ENCODE measurements at places on chromosomes 11 and 22.

DNA sequence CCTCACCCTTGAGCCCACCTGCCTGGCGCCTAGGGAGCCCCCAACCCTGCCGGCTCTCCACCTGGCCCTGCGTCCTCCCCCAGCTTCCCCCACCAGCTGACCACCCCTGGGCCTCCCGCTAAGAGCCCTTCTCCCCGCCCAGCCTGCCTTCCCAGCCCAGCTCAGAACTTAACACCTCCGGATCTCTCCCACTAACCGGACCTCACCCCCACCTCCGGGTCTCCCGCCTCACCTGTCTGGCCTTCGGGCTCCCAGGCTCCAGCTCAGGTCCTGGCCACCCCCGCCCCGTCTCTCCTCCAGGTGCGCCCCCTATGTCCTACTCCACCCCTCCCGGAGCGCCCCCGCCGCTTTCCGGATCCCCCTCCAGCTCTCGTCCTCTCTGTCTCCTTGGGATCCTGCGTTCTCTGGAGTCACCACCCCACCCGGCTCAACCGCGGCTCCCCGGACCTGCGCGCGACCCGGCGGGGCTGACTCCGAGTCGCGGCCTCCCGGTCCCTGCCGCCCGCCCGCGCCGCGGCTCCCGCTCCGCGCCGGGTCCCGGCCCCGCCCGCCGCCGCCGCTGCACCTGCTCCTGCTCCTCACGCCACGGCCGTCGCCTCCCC is at the start of gene KCNJ11:
Gene KCNJ11 (minus strand): TSS at position 51 of the 602 bp plus-strand sequence. CDS start 568 bp downstream, outside the sequence.
- DNase-seq, result no peak

GRCh38 chr11:83895516-83895915 is 609.3 kb upstream of the CCDC90B start:
- DNase-seq, result no peak

DNA sequence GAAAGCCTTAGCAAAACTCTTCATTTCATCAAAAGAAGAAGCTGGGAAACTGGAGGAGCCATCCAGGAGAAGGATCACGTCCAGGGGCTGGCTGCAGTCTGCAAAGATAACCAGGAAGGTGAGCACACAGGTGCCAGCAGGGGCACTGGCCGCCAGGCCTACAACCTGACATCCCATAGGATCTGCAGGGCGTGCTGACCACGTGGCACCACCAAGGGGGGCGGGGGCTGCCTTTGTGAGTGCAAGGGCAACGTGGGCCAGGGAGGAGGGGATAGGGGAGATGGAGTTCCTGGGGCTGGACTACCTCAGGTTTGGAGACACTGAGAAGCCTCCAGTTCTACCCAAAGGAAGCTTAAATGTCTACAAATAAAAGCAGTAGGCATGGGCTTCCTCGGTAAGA is 102.7 kb upstream of the CCT8L2 start:
- DNase-seq, result no peak

DNA sequence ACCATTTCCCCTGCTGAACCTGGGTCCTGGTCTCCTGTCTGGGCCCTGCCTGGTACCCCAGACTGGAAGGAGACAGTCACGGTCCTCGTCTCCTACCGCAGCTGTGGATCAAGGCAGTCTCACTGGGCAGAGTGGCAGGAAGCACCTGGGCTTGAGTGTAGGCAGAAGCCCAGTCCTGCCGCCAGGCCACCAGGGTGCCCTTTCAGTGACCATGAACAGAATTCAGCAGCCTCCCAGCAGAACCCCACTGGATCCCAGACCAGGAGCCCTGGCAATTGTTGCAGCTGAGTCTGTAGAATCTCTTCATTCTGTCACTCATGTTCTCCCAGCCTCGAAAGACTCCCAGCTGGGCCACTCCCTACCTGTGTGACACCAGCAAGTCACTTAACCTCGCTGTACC is 25.5 kb upstream of the CREB3L1 start:
- DNase-seq, result no peak

DNA sequence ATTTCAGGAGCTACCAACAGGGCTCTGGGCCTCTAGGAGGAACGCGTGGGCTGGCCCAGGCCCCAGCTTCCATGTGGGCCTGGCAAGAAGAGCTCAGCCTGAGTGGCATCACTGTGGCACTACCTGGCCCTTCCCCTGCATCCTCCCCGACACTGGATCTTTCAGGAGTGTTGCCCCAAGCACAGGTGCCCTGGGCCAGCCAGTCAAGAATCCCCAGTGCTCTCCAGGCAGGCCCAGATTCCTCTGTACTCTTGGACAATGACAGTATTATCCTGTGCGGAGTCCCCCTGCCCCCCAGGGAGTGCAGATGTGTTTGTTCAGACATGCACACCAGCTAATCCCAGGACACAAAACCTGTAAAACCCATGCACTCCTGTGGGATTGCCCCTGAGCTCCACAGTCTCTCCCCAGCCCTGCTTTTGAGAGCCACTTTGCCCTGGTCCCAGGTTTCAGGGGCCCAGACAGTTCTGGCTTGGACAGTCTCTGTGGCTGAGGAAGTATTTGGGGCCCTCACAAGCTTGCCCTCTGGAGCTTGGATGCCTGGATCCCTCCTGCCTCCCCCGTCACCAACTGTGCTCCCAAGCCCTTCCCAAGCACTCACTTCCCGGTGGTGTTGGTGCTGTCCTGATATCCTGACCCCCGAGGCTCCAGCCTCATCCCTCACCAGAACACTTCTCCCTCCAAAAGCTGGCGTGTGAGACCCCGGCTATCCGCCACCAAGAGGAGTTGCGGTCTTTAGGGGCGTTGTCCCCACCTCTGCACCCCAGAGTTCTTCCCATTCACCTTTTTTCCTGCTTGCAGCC is 39.9 kb downstream of the KCNC1 start:
- DNase-seq, result no peak

- DNase-seq, result no peak
These were observed 131.0 kb downstream of the FBXO7 start for GRCh38 chr22:32605576-32605975.

DNA sequence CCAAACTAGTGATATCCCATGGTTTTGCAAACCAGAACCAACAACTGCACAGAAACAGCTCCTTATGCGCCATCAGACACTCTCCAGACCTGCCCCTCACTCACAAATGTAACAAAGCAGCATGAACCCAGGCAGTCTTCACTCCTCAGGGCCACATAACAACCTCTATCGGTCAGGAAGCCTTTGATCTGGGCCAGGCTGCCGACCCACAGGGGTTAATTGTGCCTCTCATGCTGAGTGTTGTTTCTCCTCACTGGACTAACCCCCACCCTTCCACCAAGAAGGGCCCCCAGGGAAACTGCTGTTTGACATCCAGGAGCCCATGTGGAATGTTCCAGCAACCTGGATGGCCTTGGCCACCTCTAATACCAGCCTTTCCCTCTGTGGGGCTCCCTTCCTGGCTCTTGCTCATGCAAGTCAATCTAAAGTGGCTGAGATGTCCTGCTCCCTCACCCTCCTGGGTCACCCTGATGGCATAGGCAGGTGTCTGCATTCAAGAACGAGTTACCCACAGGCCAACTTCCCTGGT is 7.9 kb upstream of the RGL4 start:
- no peak for DNase-seq

DNA sequence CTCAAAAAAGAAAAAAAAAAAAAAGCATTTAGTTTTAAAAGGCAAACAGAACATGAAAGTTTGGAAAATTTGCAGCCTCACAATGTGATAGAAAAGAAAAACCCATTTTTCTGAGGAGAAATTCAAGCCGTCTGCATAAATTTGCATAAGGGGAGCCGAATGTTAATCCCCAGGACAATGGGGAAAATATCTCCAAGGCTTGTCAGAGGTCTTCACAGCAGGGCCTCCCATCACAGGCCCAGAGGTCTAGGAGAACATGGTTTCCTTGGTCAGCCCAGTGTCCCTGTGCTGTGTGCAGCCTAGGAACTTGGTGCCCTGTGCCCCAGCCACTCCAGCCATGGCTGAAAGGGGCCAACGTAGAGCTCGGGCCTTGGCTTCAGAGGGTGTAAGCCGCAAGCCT is 109.1 kb downstream of the TRIM44 start:
- DNase-seq, result no peak

- no peak for DNase-seq
These were observed 15.7 kb downstream of the ZNF214 start for GRCh38 chr11:7004482-7004881.

GRCh38 chr11:102666331-102666957 is 39.1 kb downstream of the MMP27 start:
- no peak for DNase-seq

GRCh38 chr11:127247261-127247851 is 246.8 kb upstream of the KIRREL3 start:
- no peak for DNase-seq

Measured in coronary artery (tissue), 2 donors.